ENCODE measurements at places on chromosomes 7 and 10.

- no peak for DNase-seq
Measured at GRCh38 chr7:12737373-12737772, 49.9 kb downstream of the ARL4A start.

DNA sequence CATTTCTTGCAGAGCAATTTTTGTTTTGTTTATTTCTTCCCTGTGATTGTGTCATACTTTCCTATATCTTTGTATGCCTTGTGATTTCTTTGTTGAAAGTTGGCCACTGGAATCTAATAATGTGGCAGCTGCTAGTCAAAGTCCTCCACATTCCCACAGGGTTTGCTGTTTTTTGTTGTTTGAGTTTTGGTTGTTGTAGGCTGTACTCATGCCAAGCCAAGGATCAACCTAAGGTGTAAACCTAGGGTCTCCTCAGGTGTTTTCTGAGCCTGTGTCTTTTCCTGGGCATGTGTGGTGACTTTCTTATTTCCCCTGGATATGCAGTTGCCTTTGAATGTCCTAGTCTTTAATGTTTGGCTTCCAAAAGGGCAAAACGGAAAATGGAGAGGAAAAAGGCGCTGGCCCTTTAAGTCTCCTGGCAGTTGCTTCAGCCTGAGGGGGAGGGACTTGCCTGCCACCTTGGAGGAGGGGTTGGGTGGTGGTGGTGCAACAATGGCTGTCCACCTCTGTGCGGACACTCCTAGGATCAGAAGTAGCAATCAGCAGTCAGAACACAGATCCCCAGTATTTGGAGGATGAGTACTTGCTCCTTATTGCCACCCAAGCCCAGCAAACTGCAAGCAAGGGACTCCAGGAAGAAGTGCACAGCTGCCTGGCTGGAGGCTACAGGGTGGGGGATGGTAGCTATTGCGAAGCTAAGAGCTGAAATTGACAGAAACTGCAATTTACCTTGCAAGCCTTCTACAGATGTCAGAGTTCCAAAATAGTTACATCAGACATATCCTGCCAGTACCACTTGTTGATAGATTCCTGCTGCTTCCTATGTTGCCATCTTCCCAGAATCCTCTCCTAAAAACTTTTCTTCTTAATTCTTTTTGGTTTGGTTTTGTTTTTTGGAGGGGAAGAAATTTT is 5.6 kb upstream of the ZNF518A start:
- no peak for DNase-seq

DNA sequence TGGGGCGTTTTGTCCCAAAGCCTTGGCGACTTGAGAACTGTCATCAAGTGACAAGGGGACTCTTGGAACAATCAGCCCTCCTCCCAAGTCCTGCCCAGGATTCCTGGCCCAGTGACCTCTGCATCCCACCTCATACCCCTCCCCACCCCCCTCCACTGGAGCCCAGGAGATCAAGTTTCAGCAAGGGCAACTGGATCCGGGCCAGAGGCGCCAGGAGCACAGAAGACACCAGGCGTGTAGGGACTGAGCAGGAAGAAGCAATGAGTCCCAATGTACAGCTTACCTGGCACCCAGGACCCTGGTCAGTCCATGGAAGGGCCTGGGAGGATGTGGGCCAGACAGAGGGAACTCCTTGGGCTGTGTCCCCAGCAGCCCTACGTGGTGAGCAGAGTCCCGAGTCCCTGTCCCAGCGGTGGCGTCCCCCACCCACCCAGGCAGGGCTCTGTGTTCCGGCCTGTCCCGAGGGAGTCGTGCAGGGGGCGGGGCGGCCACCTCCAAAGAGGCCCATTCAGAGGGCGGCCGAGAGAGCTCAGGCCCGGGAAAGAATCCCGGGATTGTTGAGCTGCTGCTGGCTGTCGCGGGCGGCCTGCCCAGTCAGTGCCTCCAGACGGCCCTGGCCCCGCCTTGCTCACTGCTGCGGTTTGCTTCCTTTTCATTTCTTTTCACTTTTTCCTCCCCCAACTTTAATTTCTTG is 254.1 kb downstream of the TNS3 start:
- DNase-seq: no peak

DNA sequence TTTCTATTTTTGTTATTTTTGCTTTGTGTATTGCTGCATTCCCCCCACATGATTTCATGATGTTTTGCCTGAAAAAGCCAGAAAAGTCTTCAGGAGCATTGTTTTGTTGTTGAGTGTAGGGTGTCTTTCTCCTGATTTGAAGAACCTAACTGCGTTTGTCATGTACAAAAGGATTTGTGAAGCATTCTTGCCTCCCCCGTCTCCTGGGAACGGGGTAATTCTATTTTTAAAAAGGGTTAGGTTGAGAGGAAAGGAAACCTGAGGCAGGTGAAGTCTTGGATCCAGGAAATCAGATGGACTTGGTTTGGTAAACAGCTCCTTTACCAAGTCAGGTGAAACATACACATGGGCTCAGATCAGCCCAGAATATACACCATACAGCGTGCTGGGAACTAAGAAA is 26.0 kb upstream of the BTBD16 start:
- no peak for DNase-seq

DNA sequence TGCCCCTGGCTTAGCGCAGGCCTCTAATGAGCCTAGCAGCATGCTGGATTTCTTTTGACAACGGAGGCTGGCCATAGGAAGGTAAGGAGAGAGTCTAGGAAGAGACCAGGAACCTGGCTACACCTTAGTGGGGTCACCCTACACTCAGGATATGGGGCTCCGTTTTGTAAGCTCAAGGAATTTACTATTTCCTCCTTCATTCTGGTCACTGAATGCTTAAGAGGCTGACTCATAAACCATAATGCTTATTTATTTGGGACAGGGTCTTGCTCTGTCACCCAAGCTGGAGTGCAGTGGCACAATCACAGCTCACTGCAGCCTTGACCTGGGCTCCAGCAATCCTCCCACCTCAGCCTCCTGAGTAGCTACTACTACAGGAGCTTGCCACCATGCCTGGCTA is 38.4 kb downstream of the CARD11 start:
- DNase-seq: no peak

DNA sequence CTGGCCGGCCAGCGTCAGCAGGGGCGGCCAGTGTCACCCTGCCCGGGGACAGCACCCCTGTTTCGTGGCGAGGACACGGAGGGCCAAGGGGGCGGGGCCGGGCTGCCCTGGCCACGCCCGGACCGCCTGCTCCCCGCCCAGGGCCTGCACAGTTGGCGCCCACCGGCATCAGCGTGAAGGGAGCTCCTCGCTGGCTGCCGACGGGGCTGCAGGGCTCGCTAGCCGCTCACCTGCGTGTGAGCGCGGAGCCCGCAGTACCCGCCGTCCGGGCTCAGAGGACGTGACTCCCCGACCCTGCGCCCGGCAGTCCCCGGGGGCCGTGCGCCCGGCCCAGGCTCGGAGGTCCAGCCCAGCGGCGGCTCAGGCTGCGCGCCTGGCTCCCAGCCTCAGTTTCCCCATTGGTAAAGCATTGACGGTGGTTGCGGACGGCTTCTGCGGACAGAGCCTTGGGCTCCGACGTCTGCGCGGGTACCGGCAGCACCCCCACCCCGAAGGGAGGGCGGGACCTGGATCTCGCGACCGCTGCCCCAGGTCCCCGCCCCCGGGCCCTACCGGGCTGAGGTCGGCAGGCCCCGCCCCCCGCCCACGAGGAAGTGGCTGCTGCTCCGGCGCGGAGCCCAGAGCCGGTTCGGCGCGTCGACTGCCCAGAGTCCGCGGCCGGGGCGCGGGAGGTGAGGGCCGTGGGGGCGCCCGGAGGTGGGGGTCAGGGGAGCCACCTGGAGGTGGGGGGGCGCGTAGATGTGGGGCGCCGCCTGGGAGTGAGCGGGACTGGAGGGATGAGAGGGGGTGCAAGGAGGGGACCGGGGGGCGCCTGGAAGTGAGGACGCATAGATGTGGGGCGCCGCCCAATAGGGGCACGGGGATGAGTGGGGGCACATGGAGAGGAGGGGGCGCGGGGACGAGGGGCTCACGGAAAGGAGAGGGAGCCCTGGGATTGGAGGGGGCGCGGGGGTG is at the start of gene ARPC1B:
Gene ARPC1B (plus strand): TSS at position 620 of the 954 bp plus-strand sequence. CDS start 10,985 bp downstream, outside the sequence.
- peak; percentile 72 for DNase-seq

GRCh38 chr7:87001214-87001613 is 58.2 kb downstream of the ELAPOR2 start:
- no peak for DNase-seq
